ENCODE measurements at places on chromosomes 13 and 19.

GRCh38 chr19:38060331-38060730, 153.3 kb downstream of the SIPA1L3 start:
- DNase-seq = no peak

DNA sequence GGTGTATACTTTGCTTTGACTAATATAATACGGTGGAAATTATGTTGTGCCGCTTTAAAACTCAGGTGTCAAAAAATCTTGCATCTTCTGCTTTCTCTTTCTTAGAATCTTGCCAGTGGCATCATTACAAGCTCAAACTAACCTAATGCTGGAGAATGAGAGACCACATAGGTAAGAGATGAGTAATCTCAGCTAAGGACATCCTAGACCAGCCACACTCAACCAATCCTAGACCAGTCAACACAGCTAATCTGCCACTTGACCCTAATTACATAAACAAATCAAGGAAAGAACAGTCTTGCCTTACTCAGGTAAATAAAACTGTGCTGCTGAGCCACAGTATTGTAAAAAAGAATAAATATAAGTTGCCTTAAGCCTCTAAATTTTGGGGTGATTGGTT, 1323.9 kb upstream of the SPRY2 start:
- no peak for DNase-seq

DNA sequence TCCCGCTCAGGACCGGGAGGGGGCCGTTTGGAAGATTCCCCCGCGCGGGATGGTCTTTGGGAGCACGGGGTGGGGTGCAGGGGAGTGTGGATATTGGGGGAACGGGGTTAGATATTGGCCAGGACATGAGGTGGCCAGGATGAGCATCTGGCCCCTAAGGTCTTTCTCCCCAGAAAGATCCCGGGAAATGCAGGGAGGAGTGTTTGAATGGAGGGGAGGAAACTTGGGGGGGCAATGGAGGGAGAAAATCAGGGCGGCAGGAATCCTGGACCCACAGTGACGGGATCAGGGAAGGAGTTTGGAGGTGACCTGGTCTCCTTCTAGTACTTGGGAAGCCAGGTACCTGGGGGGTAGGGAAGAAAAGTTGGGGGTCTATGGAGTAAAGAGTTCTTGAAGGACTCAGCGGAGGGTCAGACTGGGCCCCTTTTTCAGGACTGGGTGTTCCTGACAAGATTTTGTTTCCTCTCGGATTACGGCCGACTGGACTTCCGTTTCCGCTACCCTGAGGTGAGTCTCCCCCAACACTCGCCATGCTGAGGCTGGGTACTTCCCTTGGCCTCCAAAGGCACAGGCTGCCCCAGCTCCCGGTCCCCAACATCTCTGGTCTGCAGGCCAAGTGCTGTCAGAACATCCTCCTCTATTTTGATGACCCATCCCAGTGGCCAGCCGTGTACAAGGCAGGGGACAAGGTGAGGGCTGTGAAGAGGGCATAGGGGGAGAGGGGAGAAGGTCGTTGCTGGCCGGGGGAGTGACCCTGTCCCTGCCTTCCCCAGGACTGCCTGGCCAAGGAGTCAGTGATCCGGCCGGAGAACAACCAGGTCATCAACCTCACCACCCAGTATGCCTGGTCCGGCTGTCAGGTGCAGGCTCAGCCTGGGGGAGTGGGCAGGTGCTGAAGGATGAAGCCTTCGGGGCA, 989 bp downstream of the TMEM145 start:
- DNase-seq = no peak

GRCh38 chr19:15584095-15584494, 30.9 kb upstream of the CYP4F8 start:
- DNase-seq = no peak

GRCh38 chr19:8517551-8518442, 3.8 kb upstream of the ZNF414 start:
- DNase-seq = peak; percentile 34

DNA sequence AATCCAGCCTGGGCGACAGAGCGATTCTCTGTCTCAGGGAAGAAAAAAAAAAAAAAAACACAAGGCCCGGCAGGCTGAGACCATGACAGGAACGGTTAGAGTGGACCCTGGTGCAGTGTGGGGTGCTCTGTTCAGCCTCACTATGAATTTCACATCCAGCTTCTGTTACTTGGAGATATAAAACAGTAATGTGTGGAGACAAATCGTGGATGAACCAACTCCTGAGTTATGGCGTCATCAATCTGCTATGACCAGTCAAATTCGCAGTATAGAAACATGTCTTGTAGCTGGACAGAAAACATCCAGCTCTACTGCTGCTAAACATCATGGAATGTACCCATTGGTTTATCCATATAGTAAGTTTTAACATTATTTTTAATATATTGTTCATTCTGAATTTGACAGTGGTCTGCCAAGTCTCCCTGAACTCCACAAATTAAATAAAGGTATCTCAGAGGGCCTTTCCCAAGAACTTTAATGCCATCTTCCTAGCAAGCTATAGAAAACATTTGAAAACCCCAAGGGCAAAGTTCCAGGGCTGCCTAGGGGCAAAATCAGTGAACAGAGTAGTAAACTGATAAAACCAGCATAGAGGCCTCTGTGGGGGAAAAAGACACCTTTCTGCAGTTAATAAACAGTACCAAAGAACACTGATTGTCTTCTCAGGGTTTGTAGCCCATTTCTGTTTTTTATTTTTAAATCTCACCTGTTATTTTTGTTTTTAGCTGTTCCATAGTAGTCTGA, 75.8 kb downstream of the LRCH1 start:
- DNase-seq = no peak

- DNase-seq = no peak
Measured at GRCh38 chr13:47705185-47705584, 295.9 kb downstream of the SUCLA2 start.

GRCh38 chr13:89269737-89270136, 1598.6 kb downstream of the SLITRK5 start:
- DNase-seq = no peak

GRCh38 chr19:2385053-2385721, 25.1 kb downstream of the TMPRSS9 start:
- no peak for DNase-seq

DNA sequence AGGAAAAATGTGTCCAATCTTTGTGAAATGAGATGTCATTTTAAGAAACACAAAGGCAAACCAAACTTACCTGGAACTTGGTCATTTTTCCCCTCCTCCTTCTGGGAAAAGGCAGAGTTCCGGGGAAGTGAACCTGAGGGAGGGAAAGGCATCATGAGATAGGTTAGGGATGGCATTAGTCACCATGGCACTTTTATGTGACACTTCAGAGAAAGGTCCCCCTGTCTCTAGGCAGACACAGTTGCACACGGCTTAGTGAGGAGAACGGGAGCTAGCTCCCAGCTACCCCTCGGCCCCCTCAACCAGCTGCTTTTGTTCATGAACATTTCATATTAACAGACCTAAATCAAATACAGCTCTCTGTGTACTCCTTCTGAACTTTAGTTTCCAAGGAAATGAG, 1.5 kb downstream of the ZNF235 start:
- no peak for DNase-seq

- no peak for DNase-seq
Measured at GRCh38 chr19:28028881-28029444, 1184.0 kb downstream of the UQCRFS1 start.

- DNase-seq = no peak
Measured at GRCh38 chr13:25657157-25657556, 285.4 kb downstream of the ATP8A2 start.

DNA sequence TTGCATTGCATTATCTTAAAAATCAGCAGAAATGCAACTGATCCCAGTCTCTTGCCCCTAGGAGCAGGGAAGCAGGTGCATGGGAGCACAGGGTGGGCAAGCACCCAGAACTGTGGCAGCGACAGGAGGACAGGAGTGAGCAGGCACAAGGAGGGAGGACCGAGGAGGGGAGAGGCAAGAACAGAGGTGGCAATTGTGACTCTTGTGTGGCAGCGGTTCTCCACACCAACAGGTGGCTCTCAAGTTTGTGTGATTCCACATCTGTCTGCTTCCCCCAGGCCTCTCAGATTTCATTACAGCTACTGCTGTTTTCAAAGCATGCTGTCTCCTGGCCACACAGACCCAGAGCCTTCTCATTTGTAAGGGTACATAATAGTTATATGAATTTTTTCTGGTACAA, 108.5 kb downstream of the STK24 start:
- no peak for DNase-seq

DNA sequence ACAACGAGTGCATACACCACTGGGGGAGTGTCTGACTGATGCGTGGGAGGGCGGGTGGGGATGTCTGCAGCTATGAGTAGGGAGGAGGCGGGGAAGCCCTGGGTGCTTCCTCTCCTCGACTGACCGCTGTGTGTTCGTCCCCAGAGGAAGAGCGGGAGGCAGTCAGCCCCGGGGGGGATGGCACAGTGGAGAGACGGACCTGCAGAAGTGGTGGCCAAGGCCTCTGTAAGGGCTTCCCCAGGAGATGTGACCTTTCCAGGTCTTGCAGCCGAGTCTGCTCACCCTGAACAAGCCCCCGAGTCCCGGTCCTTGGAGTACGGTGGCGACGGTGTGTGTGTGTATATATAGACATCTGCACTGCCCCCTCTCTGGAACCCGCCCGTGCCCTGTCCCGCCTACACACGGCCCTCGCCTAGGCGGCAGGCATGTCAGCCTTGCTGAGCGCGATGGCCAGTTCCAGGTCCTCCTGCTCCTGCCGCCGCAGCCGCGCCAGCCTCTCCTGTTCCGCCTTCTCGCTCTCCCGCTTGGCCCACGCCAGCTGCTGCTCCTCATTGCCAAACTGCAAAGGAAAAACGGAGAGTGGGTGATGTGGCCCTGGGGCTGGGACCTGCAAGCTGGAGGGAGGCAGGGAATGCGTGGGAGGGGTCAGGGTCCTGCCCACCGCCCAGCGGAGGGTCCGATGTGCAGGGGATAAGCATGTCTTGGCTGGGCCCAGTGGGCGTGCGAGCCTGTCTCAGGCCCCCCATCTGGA, 30.8 kb downstream of the KLF2 start:
- no peak for DNase-seq

- no peak for DNase-seq
Measured at GRCh38 chr19:16886305-16886880, 2.4 kb upstream of the F2RL3 start.

DNA sequence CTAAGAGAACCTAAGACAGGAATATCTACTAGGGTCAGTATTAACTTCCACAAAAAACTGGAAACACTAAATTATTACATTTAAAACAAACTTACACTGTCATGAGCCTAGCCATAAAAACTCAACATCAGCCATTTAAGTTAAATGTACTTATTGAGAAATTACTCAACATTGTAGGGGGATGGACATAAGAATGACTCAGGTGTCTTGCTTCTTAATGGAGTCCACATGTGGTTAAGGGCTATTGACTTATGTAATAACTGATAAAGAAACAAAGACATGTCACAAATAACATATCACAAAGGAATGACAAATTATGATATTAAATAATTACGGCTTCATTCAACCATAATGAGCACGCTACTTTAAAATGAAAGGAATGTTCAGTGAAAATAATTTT, 36.2 kb downstream of the CLDN10 start:
- DNase-seq = no peak

GRCh38 chr19:31370216-31370615, 21.0 kb upstream of the TSHZ3 start:
- DNase-seq = no peak

- DNase-seq = no peak
Measured at GRCh38 chr13:25406377-25406776, 34.6 kb downstream of the ATP8A2 start.
